IPS DF 6.9 (cell line): ENCODE measurements at places on chromosomes 4 and X.

GRCh38 chrX:139881130-139881529, 51.7 kb downstream of the ATP11C start:
- DNase-seq = no peak

DNA sequence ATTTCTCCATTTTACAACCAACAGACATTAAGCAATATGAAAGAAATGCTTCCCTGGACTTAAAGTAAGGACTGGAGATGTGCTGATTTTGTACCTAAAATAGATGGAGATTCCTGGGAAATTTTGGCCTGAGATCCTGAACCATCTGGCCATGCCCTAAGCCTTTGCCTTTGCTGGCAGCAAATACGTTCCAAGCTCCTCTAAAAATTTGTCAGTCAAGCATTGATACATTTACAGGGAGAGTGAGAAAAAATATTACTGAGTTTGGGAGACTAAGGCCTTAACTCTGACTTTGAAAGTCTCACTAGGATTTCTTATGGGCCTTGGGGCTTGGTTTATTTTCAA, 63.9 kb downstream of the FHDC1 start:
- DNase-seq = no peak

GRCh38 chr4:27720010-27720766, 859.5 kb downstream of the STIM2 start:
- DNase-seq = no peak

GRCh38 chrX:71616672-71617529, 1.4 kb downstream of the CXCR3 start:
- DNase-seq = no peak

DNA sequence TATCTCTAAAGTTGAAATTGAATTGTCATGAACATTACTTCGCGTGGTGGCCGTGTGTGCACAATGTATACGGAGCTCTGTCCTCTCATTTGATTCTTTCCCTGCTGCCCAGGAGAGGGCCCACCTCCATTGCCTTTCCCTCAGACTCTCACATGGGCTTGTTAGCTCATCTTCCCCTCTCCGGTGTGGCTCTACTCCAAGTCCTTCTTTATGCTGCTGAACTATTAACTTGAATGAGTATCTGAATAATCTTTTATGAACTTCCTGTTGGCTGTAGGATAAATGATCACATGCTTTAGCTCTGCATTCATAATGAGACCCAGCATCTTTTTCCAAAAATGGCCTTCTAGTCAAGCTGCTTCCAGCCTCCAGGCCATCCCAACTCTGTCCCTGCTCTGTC, 68.8 kb upstream of the CLNK start:
- DNase-seq = no peak

DNA sequence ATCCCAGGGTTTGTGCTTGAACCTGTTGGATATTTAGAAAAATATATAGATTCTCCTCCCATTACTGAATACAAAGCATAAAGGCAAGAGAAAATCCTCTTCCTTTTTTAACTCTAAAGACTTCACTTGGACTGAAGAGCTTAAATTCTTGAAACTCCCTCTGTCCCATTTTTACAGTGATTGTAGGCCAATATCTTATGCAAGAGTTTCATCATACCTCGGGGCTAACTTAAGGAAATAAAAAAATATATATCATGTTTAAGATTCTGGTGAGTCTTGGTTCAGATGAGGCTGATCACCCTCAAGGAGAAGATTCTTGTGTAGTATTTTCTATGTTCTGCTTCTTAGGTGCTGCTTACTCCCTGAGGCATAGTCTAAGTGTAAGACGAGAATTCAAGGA, 1449.6 kb downstream of the C4orf33 start:
- DNase-seq = no peak

GRCh38 chrX:151552743-151553142, 10.7 kb upstream of the PASD1 start:
- no peak for DNase-seq

- no peak for DNase-seq
Observed at GRCh38 chr4:41106694-41107419, 107.5 kb downstream of the APBB2 start.

GRCh38 chr4:99683895-99684294, 26.3 kb upstream of the C4orf54 start:
- no peak for DNase-seq

GRCh38 chr4:28557755-28558154, 1697.1 kb downstream of the STIM2 start:
- DNase-seq = no peak

DNA sequence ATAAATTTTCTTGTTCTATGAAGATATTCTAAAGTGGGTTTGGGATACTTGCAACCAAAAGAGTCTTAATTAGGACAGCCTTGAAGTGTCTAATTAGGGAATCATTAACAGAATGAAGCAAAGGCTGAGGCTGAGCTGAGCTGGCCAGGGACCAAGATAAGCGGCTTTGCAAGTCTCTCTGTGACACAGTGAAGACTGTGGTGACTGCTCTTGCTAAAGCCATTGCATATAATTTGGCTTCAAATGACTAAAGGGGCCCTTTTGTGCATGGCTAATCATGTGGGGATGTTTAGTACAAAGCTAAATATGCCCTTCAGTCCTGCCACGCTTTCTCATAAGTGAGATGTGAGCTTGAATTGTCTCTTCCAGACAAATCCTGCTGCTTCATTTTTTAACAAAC, 31.2 kb upstream of the GYPA start:
- DNase-seq = no peak

- no peak for DNase-seq
Observed at GRCh38 chr4:6092131-6092530, 73.9 kb upstream of the C4orf50 start.

GRCh38 chr4:72110886-72111285, 79.1 kb downstream of the NPFFR2 start:
- DNase-seq = no peak

DNA sequence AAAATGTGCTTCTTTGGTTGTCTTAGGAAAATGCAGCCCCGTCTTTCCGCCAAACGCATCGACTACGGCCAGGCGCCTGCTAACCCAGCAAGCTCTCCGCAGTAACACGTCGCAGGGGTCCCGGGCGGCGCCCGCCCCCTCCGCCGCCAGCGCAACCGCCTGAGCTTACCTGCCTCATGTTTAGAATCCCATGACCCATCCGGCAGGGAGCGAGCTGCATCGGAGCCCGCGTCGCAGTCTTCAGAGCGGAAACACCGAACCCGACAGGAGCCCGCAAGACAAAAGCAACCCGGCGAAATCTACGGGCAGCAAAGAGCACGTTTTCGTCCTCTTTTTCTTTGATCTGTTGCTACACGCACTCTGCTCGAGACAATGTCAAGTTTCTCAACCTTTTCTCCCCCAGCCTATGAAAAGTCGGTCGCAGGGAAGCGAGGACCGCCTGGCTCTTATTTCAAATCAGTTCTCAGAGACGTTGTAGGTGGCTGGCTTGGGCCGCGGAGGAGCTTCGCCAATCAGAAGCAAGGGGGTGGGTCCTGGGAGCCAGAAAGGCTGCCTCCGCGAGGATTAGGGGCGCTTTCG, at the start of gene MID1:
MID1 (minus strand) TSS at position 465 of the 579 bp plus-strand sequence. CDS start 53,038 bp downstream, outside the sequence.
- no peak for DNase-seq

- DNase-seq = no peak
Observed at GRCh38 chr4:1721666-1722550, 587 bp downstream of the TACC3 start.

DNA sequence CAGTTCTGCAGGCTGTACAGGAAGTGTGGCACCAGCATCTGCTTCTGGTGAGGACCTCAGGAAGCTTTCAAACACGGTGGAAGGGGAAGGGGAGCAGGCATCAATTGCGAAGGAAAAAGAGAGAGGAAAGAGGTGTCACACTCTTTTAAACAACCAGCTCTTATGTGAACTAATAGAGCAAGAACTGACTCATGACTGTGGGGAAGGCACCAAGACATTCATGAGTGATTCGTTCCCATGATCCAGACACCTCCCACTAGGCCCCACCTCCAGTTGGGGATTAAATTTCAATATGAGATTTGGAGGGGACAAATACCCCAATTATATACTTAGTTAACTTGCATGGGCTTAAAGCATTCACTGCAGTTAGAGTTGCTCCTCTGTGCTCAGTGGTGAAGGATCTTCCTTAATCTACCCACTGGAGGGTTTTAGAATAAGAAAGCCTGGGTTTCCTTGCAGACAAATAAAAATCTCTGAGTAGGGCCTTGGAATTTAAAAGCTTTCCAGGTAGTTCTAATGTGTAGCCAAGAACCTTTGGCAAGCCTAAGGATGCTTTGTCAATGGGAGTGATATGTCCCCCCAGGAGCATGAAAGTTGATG, 60.0 kb downstream of the SYNPO2 start:
- DNase-seq = no peak

DNA sequence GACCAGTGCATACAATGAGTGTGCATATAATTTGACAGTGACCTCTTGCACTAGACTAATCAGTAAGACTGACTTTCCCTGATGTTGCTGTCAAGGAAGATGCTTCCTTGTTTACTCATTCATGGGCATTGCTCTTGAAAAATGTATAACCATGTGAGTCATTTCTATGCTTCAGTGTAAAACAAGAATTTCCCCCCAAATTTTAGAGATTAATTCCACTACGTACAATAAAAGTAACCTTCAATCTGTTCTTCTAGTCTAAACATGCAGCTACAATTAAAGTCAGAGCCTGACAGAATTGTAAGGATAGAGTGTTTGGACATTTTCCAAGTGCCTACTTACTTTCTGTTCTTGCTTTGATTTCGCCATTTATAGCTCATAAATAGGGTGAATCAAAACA, 935.7 kb downstream of the RAPGEF2 start:
- no peak for DNase-seq

DNA sequence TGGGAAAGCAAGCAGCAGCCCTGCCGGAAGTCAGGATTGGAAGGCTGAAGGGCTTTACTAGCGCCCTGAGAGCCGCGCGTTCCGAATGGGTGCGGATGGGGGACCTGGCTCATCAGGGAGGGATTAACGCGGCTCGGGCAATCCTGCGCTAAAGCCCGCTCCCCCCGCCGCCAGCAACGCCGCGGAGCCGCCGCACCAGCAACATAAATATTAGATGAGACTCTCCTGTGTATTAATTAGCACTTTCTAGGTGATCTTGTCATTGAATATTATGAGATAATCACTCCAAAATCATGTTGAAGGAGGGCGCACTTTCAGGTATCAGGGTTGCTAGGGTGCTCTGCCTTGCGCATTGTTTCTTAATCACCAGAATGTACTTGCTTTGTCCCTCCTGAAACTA, 357.2 kb upstream of the FAM241A start:
- no peak for DNase-seq
